ENCODE measurements at places on chromosomes 4 and X.
A peak's percentile ranks its signal among the peaks of the same experiment; 100 is the strongest.

- DNase-seq = no peak
Observed at GRCh38 chrX:56222473-56223000, 9.6 kb upstream of the KLF8 start.

DNA sequence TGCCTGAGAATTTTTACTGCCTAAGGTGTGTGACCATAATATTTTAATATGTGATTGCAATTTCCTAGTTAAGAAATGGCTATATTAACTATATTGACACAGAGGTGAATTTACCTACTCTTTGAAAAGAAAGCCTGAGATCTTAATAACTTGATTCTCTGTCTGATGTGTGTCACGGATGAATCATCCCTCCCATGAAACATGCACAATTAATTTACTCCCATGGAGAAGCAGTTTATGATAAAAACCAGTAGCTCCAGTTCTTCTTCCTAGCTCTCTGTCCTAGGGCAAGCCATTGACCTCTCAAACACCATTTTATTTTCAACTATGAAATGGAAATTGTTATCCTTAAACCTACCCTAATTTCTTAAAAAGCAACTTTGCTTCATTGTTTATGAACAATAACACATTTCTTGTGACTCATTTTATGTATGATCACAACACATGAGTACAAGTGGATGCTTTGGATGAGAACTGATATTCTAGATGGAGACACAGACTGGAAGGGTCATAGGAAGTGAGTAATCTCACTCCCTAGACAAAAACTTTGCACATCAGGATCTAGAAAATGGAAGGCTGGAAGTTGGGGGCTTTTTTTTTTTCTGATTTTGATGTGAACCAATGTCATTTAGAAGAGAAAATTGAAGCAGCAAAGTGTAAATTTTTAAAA is 438.3 kb downstream of the GPAT3 start:
- DNase-seq = no peak

GRCh38 chrX:20042221-20042620 is 51.4 kb upstream of the BCLAF3 start:
- DNase-seq = no peak

GRCh38 chr4:174225349-174226049 is 58.0 kb downstream of the FBXO8 start:
- no peak for DNase-seq

GRCh38 chr4:146175541-146176453 is at the start of gene LSM6:
TSS of gene LSM6 (plus strand) at chr4:146175718. CDS start at chr4:146182922, 7,204 bp downstream.
- peak; percentile 73 for DNase-seq

Measured in NCI-H1105 (cell line).